ENCODE measurements at places on chromosomes 3 and 15. TPM values are rescaled to one million over a fixed set of nuclear protein-coding genes. Genes with fewer than 3 reads are reported as not detected.

GRCh38 chr15:85582131-85583079 is 202.0 kb downstream of the AKAP13 start:
- DNase-seq = peak; percentile 91

DNA sequence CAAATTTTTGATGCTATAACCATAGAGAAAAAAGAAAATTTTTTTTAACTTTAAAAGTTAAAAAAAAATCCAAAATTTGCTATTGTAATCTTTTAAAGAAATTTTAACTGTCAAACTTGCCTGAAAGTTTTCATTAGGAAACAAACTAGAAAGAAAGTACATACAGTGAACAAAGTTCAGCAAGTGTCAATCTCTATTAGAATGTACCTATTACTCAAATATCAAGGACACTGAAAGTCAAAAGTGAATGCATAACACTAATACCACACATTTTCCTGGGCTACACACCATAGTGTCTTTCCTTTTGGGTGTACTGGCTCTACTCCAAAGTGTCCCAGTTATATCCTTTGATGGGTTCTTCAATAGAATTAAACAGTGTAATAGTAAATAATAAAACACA is 56.8 kb downstream of the LRRFIP2 start:
- no peak for DNase-seq

DNA sequence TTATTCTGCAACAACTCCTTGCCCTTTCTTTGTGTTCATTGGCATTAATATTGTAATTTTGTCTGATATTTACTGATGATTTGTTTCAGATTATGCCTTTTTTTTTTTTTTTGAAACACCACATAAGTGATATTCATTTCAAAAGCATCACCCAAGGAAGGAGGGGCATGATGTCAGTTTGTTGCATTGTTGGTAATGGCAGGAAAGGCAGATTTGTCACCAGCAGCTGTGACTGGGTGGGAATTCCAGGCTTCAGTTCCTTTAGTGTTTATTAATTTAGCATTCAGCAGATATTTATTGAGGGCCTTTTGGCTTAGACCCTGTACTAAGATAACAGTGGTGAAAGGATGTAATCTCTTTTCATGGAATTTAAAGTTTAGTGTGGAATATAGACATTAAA is 19.5 kb downstream of the SENP2 start:
- no peak for DNase-seq

GRCh38 chr15:95304151-95304946 is 1026.2 kb upstream of the NR2F2 start:
- no peak for DNase-seq

DNA sequence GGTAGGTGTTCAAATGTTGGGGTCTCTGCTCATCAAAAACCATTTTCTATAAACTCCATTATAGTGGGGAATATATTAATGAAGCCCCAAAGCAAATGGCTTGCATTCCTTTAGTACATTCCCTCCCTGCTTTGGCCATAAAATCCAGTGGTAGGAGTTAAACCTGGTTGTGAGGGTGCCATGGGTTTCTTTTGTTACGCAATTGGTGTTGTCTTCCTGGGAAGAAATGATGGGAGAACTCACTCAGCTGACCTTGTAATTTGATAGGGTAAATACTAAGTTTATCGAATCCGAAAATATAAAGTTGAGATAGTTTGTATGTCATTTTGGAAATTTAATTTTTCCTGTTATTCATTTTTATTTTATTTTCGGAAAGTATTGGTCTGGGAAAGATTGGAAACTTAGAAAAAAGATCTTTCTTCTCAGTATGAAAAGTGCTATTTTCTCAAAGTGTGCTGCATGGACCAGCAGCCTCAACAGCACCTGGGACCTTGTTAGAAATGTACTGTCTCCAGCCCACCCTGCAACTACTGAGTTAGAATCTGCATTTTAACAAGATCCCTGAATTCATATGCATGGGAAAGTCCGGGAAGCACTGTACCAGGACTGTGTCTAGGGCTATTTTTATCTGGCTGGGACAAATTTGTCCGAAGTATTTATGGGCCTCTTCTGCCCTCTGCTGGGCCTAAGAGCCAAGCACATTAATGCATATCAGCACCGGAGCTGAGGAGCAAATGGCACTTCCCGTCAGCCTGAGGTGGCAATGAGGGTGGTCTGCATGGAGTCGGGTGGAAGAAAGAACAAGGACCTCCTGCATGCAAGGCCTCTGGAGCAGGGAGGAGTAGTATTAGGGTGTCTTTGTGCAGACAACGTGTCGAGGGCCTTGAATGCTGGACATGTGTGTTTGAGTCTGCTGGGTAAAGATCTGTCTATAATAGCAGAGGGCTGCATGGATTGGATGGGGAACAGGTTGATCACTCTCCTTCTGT is 54.7 kb downstream of the FAM81A start:
- peak; percentile 76 for DNase-seq

- no peak for DNase-seq
Observed at GRCh38 chr3:141148770-141149169, 82.9 kb upstream of the PXYLP1 start.

- DNase-seq = no peak
Observed at GRCh38 chr15:63287109-63287508, 9.7 kb downstream of the APH1B start.

GRCh38 chr15:87973501-87974215 is 282.9 kb downstream of the NTRK3 start:
- no peak for DNase-seq

- DNase-seq = no peak
Observed at GRCh38 chr3:52880474-52880873, 16.9 kb downstream of the STIMATE start.

DNA sequence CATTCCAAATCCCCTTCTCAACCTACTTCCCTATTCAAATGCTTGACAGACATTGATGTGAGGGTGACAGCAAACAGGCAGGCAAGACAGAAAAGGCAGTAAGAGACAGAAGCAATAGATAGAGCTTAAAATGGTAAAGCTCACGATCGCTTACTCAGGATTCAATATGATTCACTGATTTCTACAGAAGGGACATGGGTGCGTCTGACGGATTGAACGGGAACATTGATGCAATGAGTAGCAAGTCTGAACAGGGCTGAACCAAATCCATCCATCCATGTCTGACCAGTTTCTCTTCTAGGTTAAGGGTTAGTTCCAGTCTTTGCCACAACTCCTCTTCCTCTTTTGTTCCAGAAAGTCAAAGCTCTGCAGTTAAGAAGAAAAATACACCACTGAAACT is 35.1 kb downstream of the P2RY1 start:
- DNase-seq = no peak

VEPH1 gene
- polyA plus RNA-seq = 0.54 TPM

CCR2 gene
- polyA plus RNA-seq = 5.8 TPM

TMEM207 gene
- not detected for polyA plus RNA-seq

FRMD5 gene
- polyA plus RNA-seq = 0.09 TPM

RETNLB gene
- polyA plus RNA-seq = not detected

GXYLT2 gene
- 0.35 TPM for polyA plus RNA-seq

Measured in spleen (tissue), 13 donors.